CD8-positive, alpha-beta T cell (primary cell): ENCODE measurements at places on chromosomes 6 and 20.

DNA sequence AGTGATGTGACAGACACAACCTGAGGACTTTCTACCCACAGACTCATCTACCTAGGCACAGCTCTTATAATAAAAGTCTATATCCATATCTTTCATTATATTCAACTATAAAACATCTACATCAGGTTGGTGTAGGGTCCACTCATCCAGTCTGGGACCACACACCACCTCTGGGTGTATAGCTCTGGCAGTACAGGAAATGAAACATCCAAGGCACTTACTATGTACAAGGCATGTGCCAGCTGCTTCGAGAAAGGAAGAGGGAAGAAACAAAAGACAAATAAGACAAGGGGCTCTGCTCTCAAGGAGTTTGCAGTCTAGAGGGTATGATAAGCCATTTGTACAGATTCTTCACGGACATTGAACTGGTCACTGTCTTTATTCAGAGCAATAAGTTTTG, 18.6 kb downstream of the KIF13A start:
- no peak for DNase-seq

DNA sequence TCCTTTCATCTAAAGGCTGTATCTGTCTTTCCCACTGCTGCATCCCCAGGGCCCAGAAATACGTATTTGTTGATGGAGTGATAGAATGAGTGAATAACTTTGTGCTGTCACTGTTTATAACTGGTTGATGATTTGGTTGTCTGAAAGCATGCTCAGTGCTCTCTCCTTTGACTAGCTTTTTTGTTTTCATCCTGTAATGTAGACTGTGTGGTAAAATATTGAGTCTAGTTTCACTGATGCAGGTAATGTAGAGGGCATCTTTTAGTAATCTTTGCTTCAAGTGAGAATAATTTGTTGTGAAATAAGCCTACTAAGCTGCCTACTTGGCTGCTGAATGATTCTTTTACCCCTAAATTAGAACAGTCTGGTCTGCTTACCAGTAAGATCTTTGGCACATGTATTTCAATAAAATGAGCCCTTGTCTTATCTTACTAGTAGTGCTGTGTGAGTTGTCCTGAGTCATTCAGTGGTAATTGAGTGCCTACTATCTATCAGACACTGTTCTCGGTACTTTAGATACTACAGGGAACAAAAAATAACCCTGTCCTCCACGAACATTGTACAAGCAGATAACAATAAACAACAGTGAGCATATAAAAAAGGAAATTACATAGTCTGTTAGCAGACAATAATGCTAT, 39.9 kb downstream of the MAPK14 start:
- DNase-seq, result no peak

DNA sequence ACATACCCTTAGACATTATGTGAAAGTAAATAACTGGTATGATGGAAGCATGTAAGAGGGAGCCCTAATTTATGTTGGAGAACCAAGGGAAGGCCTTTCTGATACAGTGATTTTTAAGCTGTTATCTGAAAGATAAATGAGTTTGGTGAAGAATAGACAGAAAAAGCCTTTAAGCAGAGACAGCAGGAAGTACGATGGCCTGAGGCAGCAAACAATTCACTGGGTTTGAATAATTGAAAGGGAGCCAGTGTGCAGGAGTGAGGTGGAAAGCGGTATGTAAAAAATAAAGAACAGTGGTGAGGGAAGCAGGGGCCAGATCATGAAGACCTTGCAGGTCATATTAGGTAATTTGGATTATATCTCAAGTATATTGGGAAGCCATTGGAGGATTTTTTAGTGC, 4.1 kb upstream of the RAB23 start:
- no peak for DNase-seq

GRCh38 chr6:19444481-19444880, 392.7 kb upstream of the ID4 start:
- DNase-seq, result no peak

GRCh38 chr20:20520776-20521175, 152.9 kb downstream of the INSM1 start:
- DNase-seq, result no peak

GRCh38 chr20:52469128-52469527, 277.5 kb upstream of the ZFP64 start:
- no peak for DNase-seq

DNA sequence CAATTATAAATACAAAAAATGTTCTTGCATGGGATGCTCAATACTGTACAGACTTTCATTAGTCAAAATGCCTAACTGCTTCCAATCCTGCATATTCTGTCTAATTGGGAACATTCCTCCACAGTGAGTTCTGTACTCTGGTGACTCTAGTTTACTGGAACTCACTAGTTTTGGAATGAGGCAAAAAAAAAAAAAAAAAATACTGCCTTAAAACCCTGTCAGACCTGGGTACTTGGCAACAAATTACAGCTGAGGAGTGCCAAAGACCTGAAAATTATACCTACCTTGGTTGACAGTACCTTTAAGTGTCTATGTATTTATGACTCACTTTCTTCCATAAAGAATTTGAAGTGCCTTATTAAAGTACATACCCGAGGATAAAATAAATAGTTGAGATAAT, 276.7 kb downstream of the FARS2 start:
- DNase-seq, result no peak

DNA sequence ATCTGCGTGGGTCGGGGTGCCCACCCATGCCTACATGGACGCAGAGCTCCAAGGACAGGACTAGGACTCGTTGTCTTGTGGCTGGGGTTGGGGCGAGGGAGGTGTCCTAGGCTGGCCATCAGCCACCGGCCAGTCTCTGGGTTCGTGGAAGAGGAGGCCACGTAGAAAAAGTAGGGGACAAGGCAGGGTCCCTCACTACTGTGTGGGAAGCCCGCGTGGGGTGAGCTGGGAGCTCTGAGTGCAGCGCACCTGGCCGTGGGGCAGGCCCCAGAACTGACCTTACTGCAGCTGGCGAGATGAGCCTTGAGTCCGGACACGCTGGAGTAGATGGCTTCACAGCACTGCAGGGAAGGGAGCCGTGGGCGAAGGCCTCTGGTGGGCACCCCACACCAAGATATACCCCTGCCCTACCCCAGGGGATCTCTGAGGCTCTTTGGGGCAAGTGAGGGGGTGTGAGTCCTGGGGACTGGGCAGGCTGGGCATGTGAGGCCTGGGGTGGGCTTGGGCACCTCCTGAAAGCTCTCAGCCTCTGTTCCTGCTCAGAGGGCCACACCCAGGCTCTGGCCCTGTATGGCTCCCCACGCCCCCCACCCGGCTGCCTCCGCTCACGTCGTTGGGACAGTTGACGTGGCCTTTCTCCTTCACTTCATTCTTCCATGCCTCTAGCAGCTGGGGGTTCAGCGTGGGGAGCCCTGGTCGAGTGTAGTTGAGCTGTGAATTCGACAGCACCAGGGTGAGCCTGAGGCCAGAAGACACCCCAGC, 5.6 kb upstream of the UCKL1 start:
- no peak for DNase-seq

DNA sequence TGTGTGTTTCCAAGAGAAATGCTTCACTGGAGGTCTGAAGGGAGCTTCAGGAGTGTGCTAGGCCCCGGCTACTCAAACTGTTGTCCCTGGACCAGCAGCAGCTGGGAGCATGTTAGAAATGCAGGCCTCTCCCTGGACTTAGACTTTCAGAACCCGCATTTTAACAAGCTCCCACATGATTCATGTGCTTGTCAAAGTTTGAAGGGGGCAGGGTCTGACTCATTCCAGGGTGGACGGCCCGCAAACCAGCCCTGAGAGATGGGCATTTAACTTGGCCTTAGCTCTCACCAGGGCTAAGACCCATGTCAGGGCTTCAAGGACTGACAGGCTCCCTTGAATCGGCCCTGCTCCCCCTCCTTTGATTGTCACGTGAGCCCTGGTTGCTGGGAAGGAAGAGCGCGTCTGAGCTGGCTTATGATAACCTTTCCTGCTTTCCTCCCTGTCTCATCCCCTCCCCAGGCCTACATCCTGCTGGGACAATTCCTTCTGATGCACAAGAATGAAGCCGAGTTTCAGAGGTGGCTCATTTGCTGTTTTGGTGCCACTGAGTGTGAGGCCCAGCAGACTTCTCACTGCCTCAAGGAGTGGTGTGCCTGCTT, 35.5 kb downstream of the BANF2 start:
- DNase-seq, result no peak

GRCh38 chr6:137666202-137666774, 172.1 kb upstream of the OLIG3 start:
- DNase-seq, result peak; percentile 54

DNA sequence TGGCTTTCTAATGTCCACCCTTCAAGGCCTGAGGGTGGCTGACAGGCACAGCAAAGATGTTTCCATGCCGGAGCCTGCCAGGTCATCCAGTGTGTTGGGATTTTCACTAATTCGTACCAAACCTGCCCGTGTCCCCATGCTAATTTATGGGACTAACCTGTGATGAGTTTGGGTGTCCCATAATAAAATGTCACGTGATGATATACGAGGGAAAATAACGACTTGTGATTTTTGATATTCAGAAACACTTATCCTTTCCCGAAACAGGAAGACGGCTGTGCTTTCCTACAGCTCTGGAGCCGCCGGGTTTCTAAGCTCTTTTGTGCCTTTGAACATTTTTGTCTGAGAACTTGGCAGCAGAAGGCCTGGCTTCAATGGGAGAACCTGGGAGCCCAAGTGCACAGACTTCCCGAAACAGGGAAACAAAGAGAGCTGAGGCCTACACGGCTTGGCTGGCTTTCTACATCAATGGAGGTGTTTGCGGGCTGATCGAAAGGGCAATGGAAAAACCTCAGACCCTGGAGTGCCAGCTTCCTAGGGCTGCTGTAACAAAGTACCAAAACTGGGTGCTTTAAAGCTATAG, 171.9 kb upstream of the JARID2 start:
- no peak for DNase-seq

DNA sequence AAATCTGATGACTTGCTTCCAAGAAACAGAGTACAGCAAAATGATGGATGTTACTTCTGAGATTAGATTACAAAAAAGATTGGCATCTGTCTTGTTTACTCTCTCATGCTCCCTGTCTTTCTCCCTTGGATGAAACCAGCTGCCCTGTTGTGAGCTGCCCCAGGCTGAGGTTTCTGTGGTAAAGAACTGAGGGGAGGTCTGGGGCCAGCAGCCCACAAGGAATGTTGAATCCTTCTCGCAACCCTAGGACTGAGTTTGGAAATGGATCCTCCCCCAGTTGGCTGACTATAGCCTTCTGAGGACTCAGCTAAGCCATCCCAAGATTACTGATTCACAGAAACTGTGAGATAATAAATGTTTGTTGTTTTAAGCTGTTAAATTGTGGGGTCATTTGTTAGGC, 5.6 kb upstream of the HECA start:
- DNase-seq, result no peak

DNA sequence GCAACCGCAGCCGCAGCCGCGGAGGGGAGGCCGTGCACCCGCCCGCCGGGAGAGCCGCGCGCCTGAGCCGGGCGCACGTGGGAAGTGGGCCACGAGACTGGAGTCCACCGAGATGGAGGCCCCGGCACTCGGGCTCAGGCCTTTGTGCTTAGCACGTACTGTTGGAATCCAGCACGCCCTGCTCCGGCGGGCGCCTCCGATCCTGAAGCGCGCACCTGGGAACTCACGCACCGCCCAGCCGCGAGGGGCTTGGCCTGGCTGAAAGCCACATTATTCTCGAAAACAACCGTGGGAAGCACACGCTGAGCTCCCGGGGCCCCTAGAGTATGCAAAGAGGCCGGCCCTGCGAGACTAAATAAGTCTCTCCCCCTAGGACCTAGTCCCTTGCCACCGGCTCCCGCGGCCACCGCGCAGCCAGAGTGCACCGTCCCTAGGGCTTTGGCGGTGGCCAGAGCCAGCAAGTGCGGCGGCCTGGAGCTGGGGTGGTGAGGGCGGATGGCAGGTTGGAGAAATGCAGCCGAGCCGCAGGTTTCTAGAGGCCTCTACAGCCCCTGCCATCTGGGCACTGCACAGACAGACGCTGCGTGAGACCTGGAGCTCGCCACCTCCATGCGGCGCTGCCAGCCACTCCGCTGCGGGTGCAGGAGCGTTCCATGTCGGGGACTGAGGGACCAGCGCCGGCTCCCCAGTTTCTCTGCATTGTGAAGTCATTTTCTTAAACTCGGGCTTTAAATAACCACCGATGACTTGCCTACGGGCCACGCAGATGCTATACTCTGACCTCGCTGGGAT, 42.0 kb upstream of the LY86 start:
- DNase-seq, result no peak

GRCh38 chr6:148565321-148565926, 181.4 kb upstream of the UST start:
- DNase-seq, result no peak

GRCh38 chr6:170007468-170008293, 256.3 kb downstream of the ERMARD start:
- no peak for DNase-seq

GRCh38 chr6:170038708-170039107, 252.2 kb downstream of the DLL1 start:
- no peak for DNase-seq

DNA sequence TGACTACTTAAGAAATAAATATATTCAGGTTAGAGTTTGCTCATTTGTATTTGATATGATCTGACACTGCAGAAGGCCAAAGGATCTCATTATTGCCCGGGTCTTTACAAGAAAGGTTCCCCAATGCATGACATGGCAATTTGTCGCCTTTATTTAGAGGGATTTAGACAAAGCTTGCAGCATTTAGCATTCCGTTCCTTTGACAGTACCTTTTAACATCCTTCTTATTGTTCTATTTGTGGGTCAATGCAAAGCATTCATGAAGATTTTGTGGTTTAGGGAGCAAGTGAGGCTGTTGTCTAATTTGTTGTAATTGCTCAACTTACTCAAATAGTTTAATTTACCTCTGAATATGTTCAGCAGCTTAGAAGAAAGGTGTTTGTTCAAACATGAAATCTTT, 230.8 kb upstream of the FLRT3 start:
- DNase-seq, result no peak

- no peak for DNase-seq
Observed at GRCh38 chr6:56510984-56511531, 131.6 kb downstream of the DST start.

- peak; percentile 86 for DNase-seq
Observed at GRCh38 chr6:158559895-158560835, at the start of gene TMEM181. Gene TMEM181, plus strand, starts transcription at chr6:158560091. Its CDS starts 134 bp downstream, at chr6:158560225.

DNA sequence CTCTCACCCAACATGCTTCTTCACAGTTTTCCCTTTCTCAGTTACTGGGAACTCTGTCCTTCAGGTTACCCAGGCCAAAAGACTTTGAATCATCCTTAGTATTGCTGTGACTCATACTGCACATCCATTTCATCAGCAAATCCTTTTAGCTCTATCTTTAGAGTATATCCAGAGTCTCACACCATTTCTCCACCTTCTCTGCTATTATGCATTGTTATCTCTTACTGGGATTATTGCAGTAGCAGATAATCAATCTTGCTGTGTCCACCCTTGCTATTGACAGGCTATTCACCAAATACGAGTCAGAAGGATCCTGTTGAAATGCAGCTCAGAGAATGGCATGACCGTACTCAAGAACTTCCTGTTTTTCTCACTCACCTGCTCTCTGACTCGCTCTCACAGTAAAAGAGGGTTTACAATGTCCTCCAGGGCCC, 57.3 kb downstream of the BCKDHB start:
- no peak for DNase-seq

DNA sequence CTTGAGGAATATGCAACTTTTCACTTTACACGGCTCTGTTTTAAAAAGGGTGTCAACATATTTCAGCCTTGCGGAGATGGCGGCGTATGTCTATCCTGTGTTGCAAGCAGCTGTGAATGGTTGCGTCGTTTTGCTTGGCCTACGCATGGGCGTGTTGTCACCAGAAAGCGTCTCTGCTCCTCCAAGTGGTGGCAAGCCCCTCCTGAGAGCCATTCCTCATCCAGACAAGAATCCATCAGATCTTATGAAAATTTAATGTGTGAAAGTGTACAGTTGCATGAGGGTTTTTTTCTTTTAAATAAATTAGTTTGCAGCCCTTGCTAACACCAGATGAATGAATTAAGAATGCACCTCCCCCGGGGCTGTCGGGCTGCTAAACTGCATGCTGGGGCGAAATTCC, 114.4 kb downstream of the PHACTR3 start:
- DNase-seq, result no peak
